ENCODE measurements at places on chromosomes 6 and 20. TPM values are rescaled to one million over a fixed set of nuclear protein-coding genes. Genes with fewer than 3 reads are reported as not detected.

The BTN1A1 gene
- 0.07 TPM for total RNA-seq

The OPRM1 gene
- 0.14 TPM for total RNA-seq

The STK4 gene
- total RNA-seq = 36.8 TPM

The TMEM151B gene
- not detected for total RNA-seq

The DEFB124 gene
- not detected for total RNA-seq

The ADGB gene
- total RNA-seq = not detected

- no peak for DNase-seq
These were observed 230.1 kb upstream of the SUPT3H start for GRCh38 chr6:45607798-45608197.

GRCh38 chr20:47198254-47198671 is 158.2 kb downstream of the ZMYND8 start:
- DNase-seq = no peak

DNA sequence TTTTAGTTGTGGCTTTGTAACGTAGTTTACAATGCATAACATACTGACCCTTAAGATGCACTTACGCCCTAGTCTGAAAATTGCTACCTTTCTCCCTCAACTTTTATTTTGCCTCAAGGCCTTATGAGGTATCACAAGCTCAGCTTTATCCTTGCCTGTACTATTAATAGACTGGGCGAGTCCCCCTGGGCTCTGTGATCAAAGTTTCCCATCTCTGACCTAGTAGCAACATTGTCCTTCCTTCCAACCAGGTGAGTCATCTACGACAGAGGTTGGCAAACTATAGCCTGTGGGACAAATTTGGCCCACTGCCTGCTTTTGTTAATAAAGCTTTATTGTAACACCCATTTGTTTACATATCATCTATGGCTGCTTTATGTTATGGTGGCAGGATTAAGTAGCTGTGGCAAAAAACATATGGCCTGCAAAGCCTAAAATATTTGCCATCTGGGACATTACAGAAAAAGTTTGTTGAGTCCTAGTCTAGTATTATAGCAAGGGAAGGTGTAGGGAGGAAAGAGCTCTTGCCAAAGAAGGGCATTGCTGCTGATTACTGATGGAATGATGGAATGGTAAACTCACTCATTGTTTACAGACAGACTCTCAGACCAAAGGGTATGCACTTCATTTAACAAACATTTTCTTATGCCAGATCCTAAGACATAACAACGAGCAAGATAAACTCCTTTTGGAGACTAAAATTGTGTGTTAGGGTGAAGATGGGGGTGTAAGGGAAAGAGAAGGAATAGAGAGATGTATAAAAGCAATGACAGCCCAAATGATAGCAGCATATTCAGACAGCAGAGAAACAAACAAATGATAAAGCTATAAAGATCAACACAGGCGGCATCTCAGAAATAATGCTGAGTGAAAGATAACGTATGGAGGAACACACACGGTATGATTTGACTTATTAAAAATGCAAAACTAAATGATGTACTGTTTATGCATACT is 74.2 kb downstream of the SLC22A23 start:
- no peak for DNase-seq

GRCh38 chr6:118786596-118787453 is 107.1 kb upstream of the ASF1A start:
- no peak for DNase-seq

DNA sequence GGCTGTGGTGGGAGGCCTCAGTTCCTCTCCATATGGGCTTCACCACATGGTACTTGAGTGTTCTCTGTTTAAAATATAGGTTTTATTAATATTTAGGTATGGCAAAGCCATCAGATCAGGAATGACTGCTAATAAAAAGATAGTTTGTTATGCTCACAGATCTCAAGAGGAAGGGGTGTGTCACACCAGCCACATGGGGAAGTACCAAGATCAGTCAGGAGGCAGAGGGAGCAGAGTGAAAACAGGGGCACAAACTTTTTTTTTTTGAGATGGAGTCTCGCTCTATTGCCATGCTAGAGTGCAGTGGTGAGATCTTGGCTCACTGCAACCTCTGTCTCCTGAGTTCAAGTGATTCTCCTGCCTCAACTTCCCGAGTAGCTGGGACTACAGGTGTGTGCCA is 92.1 kb upstream of the GCM1 start:
- DNase-seq = no peak

DNA sequence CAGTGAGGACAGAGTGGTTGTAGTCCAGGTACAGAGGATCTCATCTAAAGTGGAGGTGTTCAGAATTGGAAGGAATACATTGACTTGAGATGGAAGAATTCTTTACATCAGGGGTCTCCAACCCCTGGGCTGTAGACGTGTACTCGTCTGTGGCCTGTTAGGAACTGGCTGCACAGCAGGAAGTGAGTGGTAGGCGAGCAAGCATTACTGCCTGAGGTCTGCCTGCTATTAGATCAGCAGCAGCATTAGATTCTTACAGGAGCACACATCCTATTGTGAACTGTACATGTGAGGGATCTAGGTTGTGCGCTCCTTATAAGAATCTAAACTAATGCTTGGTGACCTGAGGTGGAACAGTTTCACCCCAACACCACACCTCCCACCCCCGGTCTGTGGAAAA is 121.1 kb downstream of the CDKAL1 start:
- no peak for DNase-seq

DNA sequence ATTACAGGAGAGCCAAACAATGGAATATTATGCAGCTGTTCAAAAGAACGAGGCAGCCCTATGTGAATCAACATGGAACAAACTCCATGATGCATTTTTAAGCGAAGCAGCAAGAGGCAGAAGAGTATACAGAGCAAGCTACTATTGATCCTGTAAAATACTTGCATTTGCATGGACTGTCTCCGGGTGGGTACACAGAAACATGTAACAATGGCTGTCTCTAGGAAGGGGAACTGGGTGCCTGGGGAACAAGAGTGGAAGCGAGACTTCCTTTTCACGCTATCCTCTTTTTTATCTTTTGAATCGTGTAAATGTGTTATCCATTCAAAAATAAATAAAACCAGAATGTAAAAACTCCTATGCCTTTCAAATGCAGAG is 93.3 kb upstream of the SIRPA start:
- no peak for DNase-seq

DNA sequence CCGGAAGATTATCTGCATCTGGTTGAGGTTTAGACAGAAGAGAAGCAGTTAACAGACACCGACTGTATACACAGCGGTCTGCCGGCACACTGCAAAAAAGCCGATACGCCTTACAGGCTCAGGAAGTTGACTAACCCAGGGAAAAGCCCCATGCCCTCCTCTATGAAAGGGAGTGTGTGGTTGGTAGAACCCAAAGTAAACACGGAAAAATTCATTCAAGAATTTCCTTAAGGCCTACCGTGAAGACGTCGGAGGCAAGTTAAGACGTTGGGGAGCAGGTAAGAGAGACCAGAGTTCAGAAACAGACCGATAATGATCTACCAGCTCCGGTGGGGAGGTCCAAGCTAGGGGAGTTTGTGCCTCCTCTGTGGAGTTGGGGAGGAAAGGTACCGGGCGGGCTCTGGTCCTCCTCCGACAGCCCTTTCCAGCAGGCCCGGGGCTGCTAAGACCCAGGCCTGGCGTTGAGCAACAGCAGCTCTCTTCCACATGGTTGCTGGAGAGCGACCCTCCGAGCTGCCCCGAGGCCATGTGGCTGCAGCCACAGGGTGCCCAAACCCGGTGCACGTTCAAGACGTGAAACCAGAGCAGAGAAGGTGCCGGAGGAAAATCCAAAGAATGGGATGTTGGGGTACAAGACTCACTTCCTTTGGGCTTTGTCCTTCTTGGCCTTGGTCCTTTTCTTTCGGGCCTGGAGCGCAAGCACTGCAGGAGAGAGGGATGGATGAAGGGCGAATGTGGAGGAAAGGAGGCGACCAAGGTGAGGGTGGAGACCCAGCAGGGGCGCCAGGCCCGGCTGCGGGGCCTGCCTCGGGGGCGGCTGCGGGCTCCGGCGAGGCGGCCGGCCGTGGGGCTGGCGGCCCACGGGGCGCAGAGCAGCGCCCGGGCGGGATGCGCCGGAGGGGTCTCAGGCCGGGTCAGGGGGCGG is 809 bp downstream of the SRPK1 start:
- no peak for DNase-seq

DNA sequence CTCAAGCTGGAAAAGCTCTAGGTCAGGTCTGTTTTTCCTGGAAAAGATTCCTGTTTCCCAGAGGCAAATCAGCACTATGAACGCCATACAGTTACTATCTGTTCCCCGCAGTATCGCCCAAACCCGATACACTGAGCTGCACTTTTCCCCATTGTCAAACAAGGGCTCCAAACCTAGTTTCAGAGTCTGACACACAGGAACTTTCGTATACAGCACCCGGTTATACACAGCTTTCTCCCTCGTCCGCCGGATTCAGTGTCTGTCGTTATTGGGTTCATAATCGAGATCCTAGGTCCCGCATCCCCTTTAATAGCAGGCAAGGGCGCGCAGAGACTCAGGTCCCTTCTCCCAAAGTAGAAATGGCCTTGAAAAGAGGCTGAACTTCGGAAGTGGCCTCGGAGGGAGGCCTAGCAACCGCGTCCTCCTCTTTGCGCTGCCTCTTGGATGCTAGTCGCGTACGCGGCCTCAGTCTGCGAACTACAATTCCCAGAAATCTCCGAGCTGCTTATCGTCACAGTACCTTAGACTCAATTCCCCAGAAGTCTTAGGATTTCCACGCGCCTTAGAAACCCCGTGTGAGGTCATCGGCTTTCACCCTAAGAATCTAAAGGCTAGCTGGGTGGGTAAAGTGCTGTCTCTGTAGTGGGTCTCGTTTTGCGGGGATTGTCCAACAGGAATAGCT is 34.2 kb downstream of the ZNF391 start:
- DNase-seq = no peak

Measured in uterus (tissue), 4 donors.